ENCODE measurements at places on chromosomes 5 and 9.

- DNase-seq, result no peak
Observed at GRCh38 chr5:177392765-177393164, 7.7 kb downstream of the PFN3 start.

DNA sequence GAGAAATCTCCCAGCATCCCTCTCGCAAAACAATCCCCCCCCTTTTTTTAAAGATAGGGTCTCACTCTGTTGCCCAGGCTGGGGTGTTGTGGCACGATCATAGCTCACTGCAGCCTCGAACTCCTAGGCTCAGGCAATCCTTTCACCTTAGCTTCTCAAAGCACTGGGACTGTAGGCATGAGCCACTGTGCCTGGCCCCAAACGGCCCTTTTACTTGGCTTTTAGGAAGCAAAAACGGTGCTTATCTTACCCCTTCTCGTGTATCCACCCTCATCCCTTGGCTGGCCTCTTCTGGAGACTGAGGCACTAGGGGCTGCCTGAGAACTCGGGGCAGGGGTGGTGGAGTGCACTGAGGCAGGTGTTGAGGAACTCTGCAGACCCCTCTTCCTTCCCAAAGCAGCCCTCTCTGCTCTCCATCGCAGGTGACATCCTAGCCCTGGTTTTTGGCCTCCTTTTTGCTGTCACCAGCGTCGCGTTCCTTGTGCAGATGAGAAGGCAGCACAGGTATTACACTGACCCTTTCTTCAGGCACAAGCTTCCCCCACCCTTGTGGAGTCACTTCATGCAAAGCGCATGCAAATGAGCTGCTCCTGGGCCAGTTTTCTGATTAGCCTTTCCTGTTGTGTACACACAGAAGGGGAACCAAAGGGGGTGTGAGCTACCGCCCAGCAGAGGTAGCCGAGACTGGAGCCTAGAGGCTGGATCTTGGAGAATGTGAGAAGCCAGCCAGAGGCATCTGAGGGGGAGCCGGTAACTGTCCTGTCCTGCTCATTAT is 6.8 kb downstream of the CA9 start:
- DNase-seq, result no peak

DNA sequence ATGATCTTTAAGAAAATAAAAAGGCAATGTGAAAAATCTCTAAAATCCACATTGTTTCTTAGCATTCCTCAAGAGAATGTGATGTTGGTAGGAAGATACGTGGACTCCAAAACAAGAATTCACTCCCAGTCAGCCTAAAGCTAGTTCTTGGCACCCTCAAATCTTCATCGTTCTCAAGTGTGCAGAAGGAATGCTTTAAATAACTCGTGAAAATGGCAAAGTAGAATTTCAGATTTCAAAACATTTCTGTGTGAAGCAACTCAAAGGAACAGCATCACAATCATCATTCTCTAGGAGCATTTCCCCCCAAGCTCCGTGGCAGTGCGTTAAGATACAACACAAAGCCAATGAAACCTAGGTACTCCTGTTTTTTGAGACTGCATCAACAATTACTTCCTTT is 185.1 kb upstream of the DMAC1 start:
- DNase-seq, result no peak

DNA sequence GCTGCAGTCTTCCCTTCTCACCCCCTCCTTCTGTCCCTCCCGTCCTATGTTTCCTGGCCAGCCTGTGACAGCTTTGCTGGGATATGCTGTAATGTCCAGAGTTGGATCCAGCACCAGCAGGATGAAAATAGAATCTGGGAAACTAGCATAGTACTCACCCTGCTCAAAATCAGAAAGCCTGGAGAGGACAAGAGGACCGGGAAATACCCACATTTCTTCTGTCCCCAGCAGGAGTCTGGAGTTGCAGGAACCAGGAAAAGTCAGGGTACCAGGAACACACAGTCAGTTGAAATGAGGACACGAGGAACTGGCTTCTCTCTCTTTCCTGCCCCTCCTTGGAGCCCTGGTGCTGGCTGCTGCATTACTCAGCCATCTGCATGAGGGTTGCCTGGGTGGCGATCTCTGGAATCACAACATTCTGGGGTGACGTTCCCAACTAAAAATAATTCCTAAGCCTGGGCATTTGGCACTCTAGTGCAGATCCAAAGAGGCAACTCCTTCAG is 59.6 kb upstream of the NFIL3 start:
- no peak for DNase-seq

DNA sequence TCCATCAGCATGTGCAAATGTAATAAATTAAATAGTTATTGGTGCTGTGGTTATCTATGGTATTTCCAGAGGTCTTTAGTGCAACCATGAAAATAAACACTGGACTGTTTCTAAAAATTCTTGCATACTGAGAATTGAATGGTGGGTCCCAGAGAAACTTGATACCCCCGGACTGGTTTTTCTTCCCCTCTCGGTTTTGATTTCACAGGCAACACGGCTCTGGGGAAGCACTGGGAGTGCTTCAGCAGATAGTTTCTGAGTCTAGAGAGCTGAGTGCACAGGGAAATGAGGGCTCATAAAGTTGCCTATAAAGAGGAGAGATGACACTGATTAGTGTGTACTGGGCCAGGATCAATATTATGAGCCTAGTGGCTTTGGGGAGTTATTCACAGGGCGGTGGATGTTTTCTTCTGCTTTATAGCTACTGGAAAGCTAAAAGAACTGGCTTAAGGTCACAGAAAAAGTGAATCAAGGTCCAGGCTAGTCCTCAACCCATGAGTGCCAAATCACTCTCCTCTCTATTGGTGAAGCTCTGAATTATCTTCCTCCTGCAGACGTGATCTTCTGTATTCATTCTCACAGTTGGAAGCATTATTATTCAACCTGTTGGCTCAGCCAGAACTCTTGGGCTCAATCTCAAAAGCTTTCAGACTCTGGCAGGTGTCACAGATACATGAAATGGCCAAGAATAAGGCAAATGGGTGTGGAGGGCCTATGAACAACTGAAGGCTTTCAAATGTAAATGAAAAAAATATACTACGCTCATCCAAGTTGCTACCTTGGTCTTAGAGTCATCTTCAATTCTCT is 170.2 kb upstream of the HMHB1 start:
- no peak for DNase-seq

DNA sequence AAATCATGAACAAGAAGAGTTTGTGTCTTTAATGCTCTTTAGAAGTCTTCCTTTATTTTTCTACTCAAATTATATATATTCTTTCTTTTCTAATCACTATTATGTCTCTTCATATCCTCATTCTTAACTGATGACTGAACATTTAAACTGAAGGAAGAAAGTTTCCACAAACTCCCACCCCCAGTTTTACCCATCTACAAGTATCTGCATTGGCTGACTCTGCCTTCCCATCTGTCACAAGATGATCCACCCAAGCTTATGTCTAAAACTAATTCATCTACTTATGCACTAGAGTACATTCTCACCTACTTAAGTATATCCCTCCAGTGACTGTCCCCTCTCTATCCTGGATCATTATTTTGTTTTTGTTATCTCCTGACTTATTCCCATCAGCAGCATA is 344.5 kb downstream of the PRR16 start:
- DNase-seq, result no peak

GRCh38 chr9:136110082-136111061 is 8.3 kb downstream of the TMEM250 start:
- DNase-seq, result no peak

DNA sequence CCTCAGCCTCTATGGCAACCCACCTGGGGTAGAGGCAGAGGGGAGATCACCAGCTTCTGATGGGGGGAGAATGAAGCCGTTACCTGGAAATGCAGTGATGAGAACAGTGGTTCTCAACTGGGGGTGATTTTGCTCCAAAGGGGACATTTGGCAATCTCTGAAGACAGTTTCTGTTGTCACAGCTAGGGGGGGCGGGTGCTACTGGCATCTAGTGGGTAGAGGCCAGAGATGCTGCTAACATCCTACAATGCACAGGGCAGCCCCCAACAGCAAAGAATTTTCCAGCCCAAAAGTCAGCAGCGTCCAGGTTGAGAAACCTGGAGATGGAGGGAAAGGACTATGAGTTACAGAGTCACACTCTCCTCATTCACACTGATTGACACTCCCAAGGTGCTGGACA is 84.5 kb downstream of the FGF1 start:
- DNase-seq, result no peak

- no peak for DNase-seq
Observed at GRCh38 chr9:134324359-134325095, 1.7 kb upstream of the RXRA start.

DNA sequence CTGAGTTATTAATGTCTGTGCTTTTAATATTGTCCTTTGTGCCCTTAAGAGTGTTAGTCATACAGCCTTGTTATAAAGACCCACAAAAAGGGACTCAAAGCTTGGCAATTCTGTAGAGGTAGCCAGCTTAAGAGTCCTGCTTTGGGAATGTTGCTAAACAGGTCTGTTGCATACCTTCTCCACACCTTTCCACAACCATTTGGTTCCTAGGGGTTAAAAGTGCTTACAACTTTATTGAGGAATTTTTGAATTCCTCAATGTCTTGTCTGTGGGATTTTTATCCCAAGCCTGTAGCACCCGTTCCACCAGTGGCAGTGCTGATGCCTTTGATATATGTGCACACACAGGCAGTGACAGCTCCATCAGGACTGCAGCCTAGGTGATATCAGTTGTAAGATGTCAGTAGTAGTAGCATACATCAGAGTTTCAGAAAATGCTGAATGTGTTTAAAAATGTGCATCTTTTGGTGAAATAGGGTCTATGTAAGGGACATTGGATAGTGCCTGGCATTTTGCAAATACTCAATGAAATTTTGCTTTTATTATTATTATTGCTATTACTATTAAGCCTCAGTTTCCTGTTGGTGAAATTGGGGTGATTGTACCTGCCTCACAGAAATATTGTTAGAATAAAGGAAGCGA is 68.5 kb downstream of the WWC1 start:
- DNase-seq, result no peak

Measured in activated CD4-positive, alpha-beta T cell treated with anti-CD3 and anti-CD28 coated beads for 24 hours (primary cell).